ENCODE measurements at places on chromosomes 2 and 18.

DNA sequence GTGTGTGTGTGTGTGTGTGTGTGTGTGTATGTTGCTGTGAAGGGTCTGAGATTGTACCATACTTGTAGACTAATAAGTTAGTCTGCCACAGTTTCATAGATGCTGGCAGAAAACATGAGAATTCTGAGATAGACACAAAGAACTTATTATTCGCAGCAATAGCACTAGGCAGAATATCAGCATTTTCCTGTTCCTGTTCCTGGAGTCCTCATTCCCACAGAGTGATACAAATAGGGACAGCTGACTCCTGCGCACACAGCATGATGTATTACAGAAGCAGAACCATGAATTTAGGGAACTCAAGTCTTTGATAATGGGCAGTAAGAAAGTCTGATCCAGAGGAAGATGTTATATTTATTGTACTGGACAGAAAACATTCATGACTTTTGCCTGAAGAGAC is 1466.3 kb downstream of the DPP10 start:
- DNase-seq: no peak

DNA sequence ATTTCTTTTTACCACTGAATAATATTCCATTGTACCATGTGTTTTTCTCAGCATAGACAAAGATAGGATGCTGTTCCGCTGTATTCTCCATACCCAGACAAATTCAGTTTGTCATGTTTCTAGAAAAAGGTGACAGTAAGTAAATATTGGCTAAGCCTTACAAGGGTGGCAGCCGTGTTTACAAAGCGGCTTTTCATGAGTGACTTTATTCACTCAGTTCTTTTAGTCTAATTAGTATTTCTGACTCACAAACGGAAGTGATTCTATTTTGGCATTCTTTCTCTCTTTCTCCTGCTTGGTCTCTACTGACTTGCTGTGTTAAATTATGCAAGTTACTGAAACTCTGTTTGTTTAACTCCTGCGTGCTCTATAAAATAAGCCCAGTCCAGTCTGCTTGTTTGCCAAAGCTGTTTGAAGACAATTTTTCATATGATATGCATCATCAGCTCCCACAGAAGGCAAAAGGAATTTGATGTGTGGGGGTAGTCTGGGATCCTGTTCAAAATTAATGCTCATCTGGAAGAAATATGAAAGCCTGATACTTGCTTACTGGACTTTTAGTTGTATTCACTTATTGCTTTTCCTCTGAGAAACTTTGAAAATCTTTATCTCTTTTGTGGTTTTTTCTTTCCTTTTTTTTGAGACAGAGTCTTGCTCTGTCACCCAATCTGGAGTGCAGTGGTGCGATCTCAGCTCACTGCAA is 2.3 kb upstream of the PLEKHH2 start:
- no peak for DNase-seq

GRCh38 chr2:12857891-12858290 is 141.2 kb downstream of the TRIB2 start:
- DNase-seq: no peak

DNA sequence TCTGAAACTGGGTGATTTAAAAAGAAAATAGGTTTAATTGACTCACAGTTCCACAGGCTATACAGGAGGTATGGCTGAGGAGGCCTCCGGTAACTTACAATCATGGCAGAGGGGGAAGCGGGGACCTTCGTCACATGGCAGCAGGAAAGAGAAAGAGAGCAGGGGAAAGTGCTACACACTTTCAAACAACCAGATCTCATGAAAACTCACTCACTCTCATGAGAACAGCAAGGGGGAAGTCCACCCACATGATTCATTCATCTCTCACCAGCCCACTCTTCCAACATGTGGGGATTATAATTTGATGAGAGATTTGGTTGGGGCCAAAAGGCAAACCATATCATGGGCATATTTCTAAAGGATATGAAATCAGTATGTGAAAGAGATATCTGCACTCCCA is 12.0 kb upstream of the ARHGAP15 start:
- no peak for DNase-seq

GRCh38 chr18:46754188-46754587 is 2.7 kb downstream of the ST8SIA5 start:
- DNase-seq: no peak

DNA sequence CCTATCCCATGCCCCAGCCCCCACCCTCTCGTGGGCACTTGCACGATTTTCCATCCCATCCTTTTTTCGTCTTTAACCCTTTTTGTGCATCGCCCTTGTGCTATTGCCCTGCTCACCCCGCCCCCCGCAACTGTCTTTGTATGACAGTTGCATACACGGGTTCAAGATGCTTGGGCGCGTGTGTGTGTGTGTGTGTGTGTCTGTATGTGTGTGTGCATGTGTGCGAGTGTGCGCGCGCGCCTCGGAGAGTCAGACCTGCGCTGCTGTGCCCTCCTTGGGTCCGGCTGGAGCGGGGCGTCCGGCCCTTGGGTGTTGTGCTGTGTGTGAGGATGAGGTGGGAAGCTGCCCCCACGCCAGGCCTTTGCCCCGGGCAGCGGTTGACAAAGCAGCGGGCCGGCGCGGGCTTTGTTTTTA is 230.7 kb downstream of the HAUS1 start:
- DNase-seq: no peak

GRCh38 chr2:9668687-9669345 is 38.0 kb upstream of the YWHAQ start:
- DNase-seq: no peak

DNA sequence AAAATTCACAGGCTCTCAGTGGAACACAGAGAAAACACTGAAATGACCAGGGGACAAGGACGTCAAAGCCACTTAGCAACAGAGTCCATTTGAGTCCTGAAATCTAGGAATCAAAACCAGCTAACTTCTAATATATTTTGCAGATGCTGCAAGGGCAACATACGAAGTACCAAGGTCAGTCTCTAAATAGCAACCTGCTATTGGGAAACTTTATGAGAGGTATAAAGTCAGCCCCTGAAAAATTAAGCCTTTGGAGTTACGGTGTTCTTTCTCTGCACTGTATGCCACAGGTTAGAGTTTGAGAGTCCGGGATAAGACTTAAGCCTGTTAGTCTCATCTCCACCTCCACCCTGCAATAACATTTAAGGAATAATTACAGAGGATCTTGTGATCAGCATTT is 13.3 kb downstream of the NPC1 start:
- no peak for DNase-seq

- DNase-seq: no peak
Observed at GRCh38 chr2:100581277-100581612, 18.5 kb downstream of the PDCL3 start.

- DNase-seq: no peak
Observed at GRCh38 chr2:44480068-44480467, 118.3 kb downstream of the CAMKMT start.

All from stimulated activated CD8-positive, alpha-beta memory T cell treated with anti-CD3 and anti-CD28 coated beads, Interleukin-15, amount 100 ng/mL, for 1 hour (primary cell).